ENCODE measurements at places on chromosomes 13 and 19. TPM values are rescaled to one million over a fixed set of nuclear protein-coding genes. Genes with fewer than 3 reads are reported as not detected.

HS6ST3 gene
- 0.23 TPM for polyA plus RNA-seq

ZNF548 gene
- 15.6 TPM for polyA plus RNA-seq

ZNF491 gene
- 4.5 TPM for polyA plus RNA-seq

DNA sequence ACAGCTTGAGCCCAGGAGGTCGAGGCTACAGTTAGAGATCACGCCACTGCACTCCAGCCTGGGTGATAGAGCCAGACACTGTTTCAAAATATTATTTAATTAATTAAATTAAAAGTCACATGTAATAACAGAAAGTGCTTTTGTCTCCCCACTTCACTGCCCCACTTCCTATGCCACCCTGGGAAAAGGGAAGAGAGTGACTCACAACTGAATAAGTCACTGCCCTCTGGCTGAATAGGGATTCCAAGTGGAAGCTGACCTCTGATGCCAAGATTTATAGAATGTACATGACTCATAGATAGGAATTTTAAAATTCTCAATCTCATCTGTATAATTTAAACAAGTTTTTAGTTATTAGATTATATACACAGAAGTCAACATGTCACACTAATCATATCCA, 22.2 kb upstream of the ERVV-1 start:
- no peak for DNase-seq

- no peak for DNase-seq
Observed at GRCh38 chr13:101416181-101417042, at the start of gene NALCN. Gene NALCN (minus strand): TSS chr13:101416508. CDS start chr13:101399126, 17,382 bp downstream.

LAIR2 gene
- polyA plus RNA-seq, result not detected

DNA sequence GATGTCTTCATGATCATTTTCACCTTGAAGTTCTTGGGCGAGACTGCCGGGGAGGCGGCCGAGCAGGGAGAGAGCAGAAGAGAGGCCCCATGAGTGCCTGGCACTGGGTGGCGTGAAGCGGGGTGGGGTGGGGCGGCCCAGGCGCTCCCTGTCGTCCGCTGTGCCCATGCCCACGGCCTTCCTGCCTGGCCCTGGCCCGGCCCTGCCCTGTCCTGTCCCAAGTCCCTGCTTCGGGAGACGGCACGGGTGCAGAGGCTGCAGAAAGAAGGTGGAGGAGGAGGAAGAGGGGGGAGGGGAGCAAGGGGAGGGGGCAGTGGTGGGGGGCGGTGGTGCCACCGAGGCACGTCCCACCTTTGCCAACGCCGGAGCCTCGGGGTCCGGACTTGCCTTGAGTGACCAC, 118.4 kb downstream of the PTPRS start:
- no peak for DNase-seq

GRCh38 chr13:51222686-51223559, 725 bp downstream of the FAM124A start:
- peak; percentile 28 for DNase-seq

DNA sequence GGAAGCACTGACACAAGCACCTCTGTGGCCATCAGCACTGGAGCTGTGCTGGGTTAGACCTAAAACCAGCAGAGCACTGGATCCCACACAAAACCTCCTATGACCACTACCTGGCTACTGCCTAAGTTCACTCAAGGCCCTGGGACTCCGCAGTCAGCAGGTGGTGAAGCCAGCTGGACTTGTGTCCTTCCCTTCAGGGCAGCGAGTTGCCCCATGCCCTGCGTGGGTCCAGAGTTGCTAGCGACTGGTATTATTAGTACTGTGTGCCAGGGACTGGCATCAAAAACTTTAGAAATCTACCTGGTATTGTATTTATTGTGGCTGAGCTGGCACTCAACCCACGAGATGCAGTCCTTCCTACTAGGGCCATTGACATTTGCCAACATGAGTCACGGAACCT, 6.0 kb downstream of the OR10H4 start:
- DNase-seq, result no peak

ADM5 gene
- polyA plus RNA-seq, result 2.2 TPM

DNA sequence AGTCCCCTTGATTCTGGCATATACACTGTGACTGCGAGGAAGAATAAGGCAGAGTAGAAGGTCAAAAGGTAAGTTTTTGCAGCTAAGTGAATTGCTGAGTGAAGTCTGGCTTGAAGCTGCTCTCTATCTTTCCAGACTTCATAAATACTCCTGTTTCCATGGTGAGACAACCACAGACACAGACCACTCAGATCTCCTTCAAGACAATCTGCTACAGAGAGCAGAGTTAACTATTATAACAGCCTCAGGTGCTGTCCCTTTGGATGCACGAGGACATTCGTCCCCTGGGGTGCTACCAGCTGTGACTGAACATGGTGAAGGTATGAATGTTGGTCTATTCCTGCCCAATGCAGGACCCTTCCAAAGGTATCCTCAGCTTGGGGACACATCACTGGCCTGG, 104.0 kb downstream of the MYCBP2 start:
- no peak for DNase-seq

GRCh38 chr19:28350673-28351072, 862.3 kb downstream of the UQCRFS1 start:
- DNase-seq, result no peak

FCHO1 gene
- 1.2 TPM for polyA plus RNA-seq

GPR12 gene
- polyA plus RNA-seq, result 0.23 TPM
